ENCODE measurements at places on chromosomes 2 and 18.

DNA sequence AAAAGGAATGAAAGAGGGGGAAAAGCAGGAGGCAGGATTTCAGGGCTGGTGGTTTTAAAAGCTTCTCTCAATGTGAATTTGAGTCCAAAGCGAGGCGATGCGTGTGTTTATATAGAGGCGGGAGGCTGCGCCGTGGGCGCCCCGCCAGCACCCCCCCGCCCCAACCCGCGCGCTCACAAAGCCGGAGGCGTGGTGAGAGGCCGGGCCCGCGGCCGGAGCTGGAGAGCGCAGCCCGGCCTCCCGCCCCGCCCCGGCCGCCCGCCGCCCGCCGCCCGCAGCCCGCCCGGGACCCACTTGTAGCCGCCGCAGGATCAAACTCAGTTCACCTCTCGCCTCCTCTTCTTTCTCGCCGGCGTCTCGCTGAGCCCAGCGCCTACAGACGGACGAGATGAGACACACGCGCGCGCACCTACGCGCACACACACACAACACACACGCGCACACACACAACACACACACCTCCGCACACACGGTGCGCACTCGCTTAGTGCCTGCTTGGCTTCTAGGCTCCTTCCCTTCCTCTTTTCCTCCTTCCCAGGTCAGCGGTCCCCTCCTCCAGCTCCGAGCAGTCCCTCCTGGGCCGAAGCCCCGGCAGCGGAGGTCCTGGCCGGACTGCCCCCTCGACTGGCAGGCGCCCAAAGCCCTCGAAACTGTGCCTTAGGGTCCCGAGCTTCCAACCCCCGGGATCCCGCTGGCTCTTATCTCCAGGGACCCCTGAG, 1.3 kb upstream of the CYP26B1 start:
- DNase-seq, result no peak

DNA sequence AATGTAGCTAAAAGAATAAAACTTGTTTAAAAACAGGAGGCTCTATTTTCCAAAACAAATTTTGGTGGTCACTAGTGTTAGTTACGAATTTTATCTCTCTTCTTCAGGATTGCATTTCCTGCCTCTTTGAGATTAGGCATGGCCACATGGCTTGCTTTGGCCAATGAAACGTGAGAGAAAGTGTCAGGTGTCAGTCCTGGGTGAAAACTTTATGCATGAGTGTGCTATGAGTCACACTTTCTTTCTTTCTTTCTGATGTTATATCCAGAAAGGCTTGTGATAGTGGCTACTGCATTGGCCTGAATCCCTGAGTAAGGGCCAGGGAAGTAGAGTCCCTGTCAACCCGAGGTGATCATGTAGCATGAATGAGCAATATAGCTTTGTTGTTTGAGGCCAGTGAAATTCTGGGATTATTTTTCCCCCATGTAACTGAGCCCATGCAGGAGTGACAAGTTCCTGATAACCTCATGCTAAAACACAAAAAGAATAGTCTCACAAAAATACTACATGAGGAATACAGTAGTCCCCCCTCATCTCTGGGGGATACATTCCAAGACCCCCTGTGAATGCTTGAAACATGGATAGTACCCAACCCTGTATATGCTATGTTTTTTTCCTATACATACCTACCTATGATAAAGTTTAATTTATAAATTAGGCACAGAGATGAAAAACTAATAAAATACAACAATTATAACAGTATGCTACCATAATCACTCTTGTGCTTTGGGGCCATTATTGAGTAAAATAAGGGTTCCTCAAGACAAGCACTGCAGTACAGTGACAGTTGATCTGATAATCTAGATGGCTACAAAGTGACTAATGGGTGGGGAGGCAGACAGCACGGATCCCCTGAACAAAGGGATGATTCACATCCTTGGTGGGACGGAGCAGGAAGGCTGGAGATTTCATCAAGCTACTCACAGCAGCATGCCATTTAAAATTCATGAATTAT, 109.5 kb downstream of the CDC42EP3 start:
- no peak for DNase-seq

- DNase-seq, result no peak
Observed at GRCh38 chr2:191474464-191474863, 203.5 kb upstream of the NABP1 start.

DNA sequence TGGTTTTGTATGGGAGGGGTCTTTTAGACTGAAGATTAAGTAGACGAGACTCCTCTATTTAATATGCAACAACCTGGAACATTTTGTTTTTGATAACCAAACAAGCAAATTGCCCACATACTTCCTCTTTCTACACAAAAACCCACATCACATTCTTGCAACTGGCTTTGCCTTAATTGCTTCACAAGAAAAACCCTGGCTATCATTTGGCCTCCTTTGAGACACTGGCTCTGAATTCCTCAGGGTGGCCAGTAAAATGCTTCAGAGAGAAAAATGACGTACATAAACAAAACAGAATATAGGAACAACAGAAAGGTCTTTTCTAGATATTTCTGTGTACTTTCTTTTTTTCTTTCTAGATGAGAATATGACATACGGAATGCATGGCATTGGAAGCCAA, 103.0 kb downstream of the TRIB2 start:
- DNase-seq, result no peak

- no peak for DNase-seq
Observed at GRCh38 chr18:68409576-68409975, 305.3 kb downstream of the TMX3 start.

GRCh38 chr2:171509945-171510731, 12.1 kb upstream of the CYBRD1 start:
- no peak for DNase-seq

DNA sequence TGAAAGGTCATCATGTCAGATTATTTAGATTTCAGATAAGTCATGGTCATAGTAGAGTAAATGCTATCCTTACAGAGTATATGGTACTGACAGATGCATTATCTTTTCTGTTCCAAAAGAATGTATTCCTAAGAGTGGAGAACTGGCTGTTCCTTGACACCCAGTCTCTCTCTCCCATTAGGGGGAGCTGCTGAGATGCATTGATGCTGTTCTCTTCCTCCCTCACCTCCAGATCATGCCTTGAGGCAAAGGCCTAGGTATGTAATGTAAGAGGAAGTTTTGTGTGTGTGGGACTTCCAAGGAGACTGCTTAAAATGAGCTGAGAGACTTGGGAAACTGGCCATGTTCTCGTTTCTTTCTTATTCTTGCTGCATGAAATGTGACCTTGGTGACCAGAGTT, 979.5 kb upstream of the CELF4 start:
- DNase-seq, result no peak

DNA sequence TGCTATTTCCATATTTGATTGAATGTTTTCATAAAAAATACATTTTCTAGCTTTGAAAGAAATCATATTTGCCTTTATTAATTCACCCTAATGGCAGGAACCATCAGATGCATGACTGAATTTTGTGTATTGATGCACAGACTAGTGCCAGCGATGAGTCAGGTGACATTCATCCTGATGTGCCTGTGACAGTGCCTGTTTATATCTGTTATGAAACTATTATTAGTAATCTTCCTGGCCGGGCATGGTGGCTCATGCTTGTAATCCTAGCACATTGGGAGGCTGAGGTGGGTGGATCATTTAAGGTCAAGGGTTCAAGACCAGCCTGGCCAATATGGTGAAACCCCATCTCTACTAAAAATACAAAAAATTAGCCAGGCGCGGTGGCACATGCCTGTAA, 170.0 kb downstream of the TSN start:
- DNase-seq, result no peak
